ENCODE measurements at places on chromosomes 1 and 21. TPM values are rescaled to one million over a fixed set of nuclear protein-coding genes. Genes with fewer than 3 reads are reported as not detected.

SPATA1 gene
- 1.1 TPM for total RNA-seq

FTCD gene
- total RNA-seq = 0.92 TPM

GPR37L1 gene
- 0.41 TPM for total RNA-seq

CLCA2 gene
- 12.7 TPM for total RNA-seq

OR14C36 gene
- not detected for total RNA-seq

S100A7A gene
- total RNA-seq = not detected

FCAMR gene
- total RNA-seq = not detected

IRF2BP2 gene
- total RNA-seq = 135 TPM

ZNF648 gene
- 0.51 TPM for total RNA-seq

CD244 gene
- not detected for total RNA-seq

VSIG8 gene
- total RNA-seq = not detected

UMODL1 gene
- total RNA-seq = 0.10 TPM

FAAH gene
- 40.0 TPM for total RNA-seq

ZFP69B gene
- total RNA-seq = 1.5 TPM

PSRC1 gene
- total RNA-seq = 5.4 TPM

NBPF11 gene
- 10.4 TPM for total RNA-seq

PYHIN1 gene
- 0.21 TPM for total RNA-seq

LIPI gene
- not detected for total RNA-seq

SELP gene
- 7.2 TPM for total RNA-seq

PIK3CD gene
- total RNA-seq = 3.1 TPM

IL22RA1 gene
- 1.2 TPM for total RNA-seq

AMY1C gene
- total RNA-seq = 0.21 TPM
